ENCODE measurements at places on chromosomes 12 and 14.

- peak; percentile 43 for DNase-seq
These were observed 31.4 kb upstream of the RFX4 start for GRCh38 chr12:106551410-106551809.

- DNase-seq = no peak
These were observed 204.5 kb upstream of the G2E3 start for GRCh38 chr14:30354439-30354838.

DNA sequence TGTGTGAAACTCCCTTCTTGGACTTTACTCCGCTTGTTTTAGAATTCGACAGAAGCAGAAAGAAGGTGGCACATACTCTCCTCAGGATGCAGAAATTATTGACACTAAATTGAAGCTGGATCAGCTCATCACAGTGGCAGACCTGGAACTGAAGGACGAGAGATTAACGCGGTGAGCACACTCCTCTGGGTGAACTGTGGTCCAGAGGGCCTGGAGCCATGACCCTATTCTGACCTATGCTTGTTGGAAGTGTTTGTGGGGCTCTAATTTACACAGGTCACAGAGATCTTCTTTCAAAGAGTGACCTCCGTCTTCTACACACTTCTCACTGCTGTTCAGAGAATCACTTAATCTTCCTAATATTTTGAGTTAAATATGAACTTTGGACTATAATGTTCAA lies 72.5 kb upstream of the MYF6 start:
- no peak for DNase-seq

DNA sequence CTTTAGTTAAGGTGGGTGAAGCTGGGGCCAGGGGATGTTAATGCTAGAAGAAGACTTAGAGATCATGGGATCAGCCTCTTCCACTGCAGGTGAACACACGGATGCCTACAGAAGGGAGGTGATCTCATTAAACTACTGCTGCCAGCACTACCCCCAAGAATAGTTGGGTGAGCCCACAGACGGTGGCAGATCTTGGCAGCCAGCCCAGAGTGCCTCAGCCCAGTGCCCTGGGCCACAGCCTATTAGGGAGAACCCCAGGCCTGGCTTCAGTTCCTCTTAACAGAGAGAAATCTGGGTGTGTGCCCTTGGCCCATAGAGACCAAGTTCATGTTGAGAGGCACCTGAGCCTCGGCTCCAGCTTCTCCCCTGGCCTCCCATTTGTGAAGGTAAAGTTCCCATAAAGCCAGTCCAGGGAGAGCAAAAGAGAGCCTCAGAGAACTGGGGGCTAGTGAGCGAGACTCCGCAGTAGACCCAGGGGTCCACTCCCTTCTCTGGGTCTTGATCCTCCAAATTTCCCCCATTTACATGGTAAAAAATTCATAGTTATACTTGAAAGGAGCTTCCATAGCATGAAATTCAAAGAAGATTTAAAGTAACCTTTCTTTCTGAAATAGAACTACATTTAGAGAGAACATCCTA lies 125.0 kb upstream of the CCND2 start:
- no peak for DNase-seq

All from Jurkat, Clone E6-1 (cell line).